ENCODE measurements at places on chromosomes 12 and 14.

DNA sequence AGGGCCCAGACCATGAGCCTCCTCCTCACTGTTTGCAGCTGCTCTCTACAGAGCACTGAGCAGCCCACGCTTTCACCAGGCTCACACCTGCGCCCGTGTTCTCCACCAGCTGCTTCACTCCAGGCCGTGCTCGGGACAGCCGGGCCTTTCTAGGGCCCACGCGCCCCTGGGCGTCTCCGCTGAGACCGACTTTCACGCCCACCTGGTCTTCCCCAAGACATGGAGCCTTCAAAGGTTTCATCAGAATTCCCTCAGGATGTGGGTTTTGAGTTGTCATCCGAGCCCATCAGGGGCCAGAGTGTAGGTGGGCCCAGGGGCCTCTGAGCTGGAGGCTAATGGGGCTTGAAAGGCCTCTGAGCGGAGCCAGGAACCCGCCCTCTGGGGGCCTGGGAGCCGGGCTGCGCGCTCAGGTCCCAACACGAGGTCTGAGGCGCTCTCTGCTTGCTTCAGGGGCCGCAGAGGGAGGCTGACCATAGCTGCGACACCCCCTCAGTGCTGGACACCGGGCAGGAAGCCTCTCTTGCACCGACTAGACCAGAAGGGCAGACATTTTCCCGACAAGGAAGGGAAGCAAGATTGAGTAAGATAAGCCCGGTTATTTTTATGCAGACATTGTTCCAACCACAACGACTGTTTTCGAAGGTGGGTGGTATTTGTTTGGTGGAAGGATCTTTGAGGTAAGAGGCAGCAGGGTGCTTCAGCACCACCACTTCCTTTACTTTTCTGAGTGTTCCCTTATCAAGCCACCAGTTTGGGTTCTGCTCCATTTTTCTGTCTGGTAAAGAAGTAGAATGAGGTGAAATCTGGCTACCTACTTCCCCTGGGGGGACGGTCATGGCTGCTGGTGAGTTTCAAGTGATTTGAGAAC, 125.0 kb upstream of the FUT8 start:
- DNase-seq: no peak

GRCh38 chr12:12365931-12366431, 9.1 kb downstream of the BORCS5 start:
- DNase-seq: no peak

- no peak for DNase-seq
Observed at GRCh38 chr14:88234442-88234841, 88.6 kb downstream of the KCNK10 start.

- DNase-seq: peak; percentile 69
Observed at GRCh38 chr14:64501411-64502171, 2.0 kb downstream of the ZBTB25 start.
